ENCODE measurements at places on chromosomes 2 and 18.

GRCh38 chr2:111946294-111947114 is 48.1 kb downstream of the MERTK start:
- no peak for DNase-seq

GRCh38 chr2:120415728-120416509 is 70.0 kb downstream of the INHBB start:
- no peak for DNase-seq

DNA sequence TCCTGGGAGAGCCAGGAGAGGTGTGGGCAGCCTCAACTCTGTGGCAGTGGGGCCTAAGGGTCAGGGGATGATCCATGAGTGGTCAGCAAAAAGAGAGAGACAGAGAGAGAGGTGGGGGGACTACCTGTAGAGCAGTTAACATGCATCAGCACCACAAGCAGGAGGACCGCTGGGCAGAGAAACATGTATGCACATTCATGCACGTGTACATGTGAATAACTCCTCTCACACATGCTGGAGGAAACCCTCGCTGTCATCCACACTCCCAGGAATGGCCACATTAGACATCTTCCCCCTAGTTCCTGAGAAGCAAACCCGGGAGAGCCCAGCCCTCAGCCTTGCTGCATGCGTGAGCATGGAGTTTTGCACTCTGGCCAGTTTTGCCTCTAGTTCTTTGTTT is 166.1 kb downstream of the SMAD7 start:
- DNase-seq = no peak

GRCh38 chr18:56214706-56215105 is 423.7 kb downstream of the TXNL1 start:
- no peak for DNase-seq

- DNase-seq = no peak
Observed at GRCh38 chr18:63312019-63312409, 7.6 kb downstream of the BCL2 start.

- peak; percentile 55 for DNase-seq
Observed at GRCh38 chr2:209113026-209113425, 310.8 kb upstream of the MAP2 start.

DNA sequence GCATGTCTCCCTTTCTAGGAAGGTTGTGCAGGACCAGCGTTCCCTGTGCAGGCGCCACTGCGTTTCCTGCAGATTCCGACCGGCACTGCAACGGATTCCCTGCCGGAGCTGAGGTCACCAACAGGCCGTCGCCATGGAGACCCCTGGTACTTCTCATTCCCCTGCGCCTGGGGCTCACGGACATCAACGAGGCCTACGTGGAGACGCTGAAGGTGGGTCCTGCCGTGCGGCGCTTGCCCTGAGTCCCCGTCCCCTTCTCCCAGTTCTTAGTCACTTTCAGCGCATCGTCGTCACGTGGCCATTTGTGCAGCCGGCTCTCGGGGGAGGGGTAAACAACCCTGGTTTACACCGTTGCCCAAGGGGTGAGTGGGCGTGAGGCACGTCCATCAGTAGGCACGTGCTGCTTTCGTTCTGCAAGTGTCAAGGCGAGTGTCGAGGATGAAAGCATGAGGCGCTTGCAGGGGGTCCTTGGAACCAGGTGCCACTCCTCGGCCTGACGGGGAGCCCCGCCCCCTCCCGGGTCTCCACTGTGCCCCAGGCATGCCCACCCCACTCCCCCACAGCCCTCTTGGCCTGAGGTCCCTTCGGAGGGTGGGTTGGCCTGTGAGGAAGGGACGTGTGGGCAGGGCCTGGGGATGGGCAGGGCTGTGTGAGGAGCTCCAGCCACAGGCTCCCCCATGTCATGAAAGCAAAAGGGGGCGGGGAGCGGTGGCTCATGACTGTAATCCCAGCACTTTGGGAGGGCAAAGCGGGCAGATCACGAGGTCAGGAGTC is 19.8 kb downstream of the DTYMK start:
- peak; percentile 74 for DNase-seq

DNA sequence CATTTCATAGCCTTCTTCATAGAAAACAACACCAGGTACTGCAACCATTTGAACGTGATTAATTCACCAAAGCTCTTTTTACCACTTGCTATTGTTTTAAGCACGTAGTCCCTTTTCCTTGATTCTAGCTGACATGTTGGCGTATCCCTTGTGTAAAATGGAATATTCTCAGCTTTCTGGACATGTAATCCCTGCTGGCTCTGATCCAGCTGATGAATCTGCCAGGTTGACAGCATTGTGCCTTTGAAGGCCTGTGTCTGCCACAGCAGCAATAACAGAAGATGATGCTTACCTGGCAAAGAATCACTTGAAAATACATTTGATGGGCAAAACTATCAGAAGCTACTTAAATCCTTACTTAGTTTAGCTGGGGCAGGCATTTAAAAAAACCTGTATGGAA is 81.0 kb upstream of the CCDC150 start:
- no peak for DNase-seq

DNA sequence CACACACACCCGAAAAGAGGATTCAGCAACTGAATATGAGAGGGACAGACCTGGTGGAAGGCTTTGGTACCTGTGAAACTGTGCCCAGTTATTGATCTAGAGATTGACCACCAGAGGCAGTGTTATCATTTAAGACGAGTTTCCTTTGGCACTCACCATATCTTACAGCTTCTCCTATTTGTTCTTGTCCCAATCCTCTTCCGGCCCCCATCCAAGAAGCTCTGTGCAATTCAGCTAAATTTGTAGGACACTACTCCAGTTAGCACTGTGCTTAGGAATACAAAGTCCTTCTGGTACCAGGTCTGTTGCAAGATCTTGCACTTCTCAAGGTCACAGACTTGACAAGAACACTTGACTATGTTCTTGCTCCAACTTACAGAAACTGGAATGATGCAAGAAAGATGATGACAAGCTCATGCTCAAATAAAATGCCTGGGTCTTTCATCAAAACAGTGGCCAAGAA is 177.7 kb downstream of the TMEM247 start:
- DNase-seq = no peak

GRCh38 chr2:21303876-21304275 is 180.1 kb downstream of the TDRD15 start:
- no peak for DNase-seq

GRCh38 chr2:119495948-119496347 is 28.3 kb downstream of the SCTR start:
- DNase-seq = no peak

DNA sequence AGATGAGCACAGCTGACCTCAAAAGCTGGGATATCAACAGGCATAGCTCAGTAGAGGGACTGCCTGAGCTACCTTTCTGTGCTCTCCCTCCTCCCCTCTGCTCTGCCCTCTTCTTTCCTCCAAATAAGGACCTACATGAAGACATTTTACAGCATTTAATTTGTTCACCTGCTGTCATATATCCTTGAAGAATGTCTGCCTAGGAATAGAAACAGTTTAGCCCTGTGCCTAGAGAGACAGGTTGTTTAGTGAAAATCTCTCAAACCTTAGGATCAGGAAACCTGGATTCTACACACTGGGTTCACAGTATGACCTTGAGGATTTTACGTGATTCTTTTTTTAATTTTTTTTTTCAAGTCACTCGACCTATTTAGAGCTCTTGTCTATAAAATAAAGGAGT is 213.0 kb upstream of the SETBP1 start:
- DNase-seq = no peak

DNA sequence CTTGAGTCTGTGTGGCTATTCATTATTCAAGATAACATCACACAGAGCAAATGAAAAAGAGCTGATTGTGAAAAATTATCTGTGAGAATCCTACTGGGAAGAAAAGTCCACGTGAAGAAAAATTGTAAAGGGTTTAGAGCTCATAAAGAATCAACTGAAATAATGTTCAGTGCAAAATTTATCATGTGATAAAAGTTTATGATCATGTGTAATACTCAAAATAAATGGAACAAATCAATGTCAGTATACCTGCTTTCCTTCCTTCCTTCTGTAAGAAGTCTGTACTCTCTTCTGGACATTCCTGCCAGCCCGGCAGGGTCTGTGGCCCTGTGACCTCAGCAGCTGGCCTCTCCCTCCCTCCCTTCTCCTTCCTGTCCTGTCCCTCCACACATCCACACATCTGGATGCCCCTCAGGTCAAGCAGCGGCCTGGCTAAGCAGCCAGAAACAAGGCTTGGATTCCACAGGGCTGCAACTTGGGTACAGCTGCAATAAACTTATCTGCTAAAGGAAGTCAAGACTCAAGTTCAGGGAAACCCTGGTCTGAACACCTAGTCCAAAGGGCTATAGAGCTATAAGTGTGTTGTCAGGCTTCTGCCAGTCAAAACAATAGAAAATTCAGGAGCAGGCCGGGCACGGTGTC is 172.1 kb downstream of the MREG start:
- DNase-seq = peak; percentile 57

- DNase-seq = no peak
Observed at GRCh38 chr2:48414980-48415835, 114.7 kb upstream of the STON1 start.

- no peak for DNase-seq
Observed at GRCh38 chr2:145304501-145304900, 784.6 kb upstream of the ZEB2 start.

DNA sequence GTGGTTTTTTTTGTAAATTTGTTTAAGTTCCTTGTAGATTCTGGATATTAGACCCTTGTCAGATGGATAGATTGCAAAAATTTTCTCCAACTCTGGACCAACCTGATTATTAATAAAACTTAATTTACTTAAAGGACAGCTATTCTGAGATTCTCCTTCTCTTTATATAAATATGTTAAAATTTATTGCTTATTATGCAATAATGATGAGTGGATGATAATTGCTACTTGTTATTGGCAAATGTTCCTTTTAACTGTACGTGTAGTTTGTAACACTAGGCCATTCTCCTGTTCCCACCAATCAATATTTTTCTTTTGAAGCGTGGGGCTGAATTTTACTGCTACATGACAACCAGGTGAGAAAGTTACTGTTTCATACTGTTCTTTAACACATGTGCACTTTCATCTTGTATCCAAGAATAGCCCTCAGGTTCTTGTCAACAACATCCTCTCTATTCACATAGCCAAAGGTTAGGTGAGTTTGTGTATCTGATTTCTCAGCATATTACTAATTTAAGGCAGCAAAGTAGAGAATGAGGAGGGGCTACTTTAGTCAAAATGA is 16.6 kb upstream of the STK17B start:
- DNase-seq = no peak
